RWPE1 (cell line): ENCODE measurements at places on chromosomes 5 and 9.

GRCh38 chr9:89780959-89781358 is 176.1 kb downstream of the GADD45G start:
- DNase-seq: no peak

DNA sequence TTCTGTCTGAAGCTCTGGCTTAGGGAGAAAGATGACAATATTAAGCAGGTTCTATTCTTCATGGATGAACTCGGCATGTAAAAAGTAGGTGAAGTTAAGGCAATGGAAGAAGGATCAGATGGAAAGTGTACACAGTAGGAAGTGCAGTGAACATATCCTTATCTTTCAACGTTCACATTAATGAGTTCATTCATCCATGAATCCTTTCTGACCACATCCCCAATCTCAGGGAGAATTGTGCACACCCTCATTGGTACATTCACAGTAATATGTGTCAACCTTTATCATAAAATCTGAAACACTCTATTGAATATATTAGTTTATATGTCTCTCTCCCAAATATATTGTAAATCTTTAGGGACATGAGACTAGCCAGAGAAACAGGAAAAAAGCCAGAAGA is 5.5 kb downstream of the GIN1 start:
- no peak for DNase-seq

DNA sequence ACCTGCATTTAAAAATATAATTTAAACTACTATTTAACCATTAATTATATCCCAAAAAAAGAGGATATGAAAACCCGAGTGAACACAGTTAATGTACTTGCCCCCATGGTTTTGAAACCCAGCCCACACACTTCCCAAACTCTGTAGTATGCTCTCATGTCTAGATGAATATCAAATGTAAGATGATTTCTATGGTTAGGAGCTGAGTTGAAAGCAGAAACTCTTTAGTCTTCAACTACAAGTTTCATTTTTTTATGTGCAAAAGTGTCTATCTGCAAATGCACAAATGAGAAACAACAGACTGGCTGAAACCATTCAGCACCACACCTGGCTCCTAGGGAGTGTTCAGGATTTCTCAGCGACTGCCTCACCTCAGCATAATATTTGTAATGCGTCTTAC is 183.3 kb downstream of the SEMA5A start:
- no peak for DNase-seq

DNA sequence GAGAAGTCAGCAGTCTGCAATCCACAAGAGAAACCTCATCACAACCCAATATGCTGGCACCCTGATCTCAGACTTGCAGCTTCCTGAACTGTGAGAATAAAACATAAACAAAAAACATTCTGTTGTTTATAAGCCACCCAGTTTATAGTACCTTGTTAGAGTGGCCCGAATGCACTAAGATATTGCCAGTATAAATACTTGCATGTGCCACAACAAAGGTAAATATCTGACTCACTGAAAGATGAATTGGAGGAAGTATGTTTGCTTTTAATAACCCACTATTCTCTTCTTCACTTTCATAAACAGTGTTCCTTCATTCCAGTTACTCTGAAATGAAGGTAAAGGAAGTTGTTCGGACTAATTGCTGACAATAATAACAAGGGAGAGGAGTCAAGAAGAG is 1163.4 kb upstream of the CDH6 start:
- no peak for DNase-seq

DNA sequence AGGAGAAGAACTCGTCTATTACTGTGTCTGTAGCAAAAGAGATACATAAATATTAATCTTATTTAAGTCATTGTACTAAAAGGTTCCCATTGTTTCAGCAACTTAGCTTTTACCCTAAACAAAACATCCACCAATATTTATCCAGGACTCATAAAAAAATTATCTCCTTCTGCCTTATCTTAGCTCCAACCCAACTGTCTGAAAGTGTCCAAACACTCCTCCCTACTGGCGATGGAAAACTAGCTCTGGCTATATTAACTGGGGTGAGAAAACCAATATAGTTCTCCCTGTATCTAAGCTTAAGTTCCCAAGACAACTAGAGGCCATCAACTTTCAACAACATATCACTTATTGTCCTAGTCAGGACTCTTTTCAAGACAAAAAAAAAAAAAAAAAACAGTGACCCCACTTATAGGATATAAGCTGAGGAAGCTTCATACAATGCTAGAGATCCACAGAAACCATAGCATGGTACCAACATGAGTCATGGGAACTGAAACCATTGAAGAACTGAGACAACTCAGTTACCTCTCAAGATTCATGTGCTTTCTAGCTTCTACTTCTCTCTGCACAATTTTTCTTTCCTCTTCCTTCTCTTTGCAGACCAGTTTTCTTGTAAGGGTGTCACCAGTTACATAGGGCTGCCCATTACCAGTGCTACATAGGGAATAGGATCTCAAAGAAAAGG is 150.7 kb upstream of the RASA1 start:
- DNase-seq: no peak

GRCh38 chr5:14308384-14309154 is 165.4 kb downstream of the TRIO start:
- DNase-seq: no peak

GRCh38 chr9:132945186-132946130 is 1.0 kb upstream of the TSC1 start:
- DNase-seq: no peak

DNA sequence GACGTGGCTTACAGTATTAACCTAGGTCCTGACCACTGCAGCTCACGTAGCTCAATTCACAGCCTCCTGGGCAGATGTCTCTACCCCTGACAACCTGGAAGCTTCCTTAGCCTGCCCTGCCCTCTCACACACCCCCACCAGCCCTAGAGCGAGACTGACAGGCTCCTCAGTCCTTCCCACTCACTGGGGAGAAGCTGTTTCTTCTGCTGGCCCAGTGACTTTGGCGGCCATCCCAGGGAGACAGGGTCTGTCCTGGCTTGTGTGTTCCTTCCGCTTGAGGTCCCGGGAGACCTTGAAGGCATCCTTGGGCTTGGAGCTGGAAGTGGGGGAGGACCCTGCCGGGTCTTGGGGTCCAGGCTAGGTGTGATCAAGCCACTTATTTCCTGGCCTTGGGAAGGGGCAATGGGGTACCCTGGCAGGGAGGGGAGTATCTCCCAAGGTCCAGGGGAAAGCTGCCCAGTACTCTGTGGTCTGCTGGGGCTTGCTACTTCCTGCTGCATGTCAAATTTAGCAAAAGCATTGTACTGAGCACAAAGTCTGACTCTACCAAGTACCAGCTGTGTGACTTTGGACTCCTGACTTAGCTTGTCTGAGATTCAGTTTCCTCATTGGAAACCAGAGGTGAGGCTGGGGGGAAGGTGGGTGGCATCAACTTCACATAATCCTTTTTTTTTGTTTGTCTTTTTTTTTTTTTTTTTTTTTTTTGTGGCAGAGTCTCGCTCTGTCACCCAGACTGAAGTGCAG is 1.9 kb downstream of the MIGA2 start:
- DNase-seq: no peak

GRCh38 chr9:125466411-125466810 is 204.8 kb downstream of the GAPVD1 start:
- DNase-seq: no peak

- peak; percentile 20 for DNase-seq
Observed at GRCh38 chr9:32344551-32345182, 39.8 kb upstream of the ACO1 start.

- no peak for DNase-seq
Observed at GRCh38 chr9:70832492-70832891, 288.9 kb downstream of the TRPM3 start.

DNA sequence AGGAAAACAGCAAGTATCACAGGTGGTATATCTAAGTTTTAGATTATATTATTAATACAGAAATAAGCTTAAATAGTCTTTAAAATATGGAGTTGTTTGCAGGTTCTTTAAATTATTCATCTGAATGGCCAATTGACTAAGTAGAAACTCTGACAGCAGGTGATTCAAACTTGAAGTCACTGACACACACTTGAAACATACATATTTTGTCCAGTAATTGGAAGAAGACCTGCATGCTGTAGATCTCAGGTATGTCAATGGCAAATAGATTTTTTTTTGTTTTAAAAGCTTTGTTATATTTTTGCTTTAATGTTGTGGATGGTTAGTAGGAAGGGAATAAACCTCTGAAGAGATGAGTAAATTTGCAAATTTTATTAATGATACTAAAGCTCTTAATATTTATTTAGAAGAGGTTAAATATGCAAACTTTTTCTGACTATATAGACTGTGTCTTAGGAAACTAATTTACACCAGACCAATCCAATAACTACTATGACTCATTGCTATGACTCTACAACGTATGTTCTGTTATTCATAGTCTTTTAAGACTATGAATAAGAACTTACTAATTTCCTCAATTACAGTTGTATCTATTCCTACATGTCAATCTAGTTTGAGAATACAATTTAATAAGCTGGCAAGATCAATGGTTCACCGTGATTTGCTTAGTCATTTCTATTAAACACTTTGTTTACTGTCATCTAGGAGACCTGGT is 53.9 kb upstream of the RORB start:
- peak; percentile 39 for DNase-seq

DNA sequence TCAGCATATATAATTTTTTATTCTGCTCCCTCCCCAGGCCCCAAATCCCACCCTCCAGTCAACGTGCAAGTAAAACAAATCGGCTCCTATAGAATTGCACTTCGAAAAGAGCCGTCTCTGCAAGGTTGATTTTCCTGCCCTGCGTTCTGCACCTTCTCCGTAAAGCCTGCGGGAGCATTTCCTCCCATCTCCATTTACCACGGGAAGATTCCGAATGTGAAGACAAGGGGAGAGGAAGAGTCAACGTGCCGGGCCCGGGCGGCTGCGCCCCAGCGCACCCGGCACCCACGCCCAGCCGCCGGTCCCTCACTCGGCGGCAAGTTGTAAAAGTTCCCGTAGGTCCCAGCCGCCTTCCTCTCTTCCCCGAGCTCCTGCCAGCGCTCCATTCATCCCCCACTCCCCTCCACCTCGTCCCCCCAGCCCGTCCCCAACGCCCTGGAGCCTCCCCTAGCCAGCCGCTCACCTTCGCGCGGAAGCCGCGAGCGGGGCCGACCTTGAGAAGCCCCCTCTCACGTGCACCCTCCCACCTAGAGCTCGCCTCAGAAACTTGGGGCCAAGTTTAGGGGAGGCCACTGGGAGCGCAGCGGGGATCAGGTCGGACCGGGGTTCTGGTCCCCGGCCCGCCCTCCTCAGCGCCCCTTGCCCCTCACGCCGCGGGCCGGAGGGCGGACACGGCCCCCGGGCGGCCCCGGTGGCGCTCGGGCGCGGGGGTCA is 431 bp downstream of the BNC2 start:
- DNase-seq: no peak

DNA sequence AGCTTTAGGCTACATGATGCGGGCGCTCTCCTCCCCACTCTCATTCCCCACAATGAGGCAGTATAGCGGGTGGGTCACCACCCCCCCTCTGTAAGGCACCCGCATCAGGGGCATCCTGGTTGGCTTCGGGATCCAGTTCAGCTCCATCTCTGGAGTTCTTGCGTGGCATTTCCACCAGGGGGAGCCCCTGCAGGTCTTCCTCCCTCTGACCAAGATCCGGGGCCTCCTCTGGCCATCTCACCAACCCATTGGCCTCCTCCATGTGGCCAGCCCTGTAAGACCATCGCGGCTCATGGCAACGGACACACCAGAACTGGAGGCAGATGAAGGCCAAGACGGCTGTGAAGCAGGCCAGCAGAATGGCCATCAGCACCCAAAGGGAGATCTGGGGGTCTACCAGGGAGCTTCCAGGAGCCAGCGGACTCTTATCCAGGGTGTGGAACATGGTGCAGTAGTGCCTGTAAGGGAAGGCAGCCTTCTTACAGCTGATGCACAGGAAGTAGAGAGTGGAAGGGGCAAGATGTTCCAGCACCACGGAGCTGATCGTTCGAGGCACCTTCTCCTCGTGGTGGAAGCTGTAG is 77.0 kb downstream of the CYFIP2 start:
- DNase-seq: peak; percentile 64
